Pancreas (tissue), 10 donors: ENCODE measurements at places on chromosomes 5 and 9. TPM values are rescaled to one million over a fixed set of nuclear protein-coding genes. Genes with fewer than 3 reads are reported as not detected.

DNA sequence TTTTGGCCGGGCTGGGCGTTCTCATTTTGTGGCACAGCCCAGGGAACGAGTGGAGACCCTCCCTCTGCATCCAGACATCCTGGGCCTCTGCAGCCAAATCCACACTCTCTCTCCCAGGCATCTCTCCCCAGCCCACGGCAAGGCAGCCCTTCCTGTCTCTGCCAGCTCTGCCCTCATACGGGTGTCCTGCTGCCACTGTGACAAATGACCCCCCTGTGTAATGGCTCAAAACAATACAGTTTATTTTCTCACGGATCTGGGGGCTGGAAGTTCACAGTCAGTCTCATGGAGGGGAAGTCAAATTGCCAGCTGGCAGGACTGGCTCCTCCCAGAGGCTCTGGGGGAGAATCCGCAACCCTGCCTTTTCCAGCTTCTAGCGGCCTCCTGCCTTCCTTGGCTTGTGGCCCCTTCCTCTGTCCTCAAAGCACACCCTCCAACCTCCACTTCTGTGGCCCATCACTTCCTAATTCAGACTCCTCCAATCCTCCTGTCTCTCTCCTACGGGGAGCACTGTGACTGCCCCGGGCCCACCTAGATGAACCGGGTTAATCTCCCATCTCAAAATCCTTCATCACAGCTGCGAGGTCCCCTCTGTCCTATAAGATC lies 70.2 kb upstream of the COL5A1 start:
- H3K27ac ChIP-seq, result no peak overlapping the region
- H3K36me3 ChIP-seq, result no peaks in the 10 kb centered on the region
- H3K4me3 ChIP-seq, result no peak overlapping the region

DNA sequence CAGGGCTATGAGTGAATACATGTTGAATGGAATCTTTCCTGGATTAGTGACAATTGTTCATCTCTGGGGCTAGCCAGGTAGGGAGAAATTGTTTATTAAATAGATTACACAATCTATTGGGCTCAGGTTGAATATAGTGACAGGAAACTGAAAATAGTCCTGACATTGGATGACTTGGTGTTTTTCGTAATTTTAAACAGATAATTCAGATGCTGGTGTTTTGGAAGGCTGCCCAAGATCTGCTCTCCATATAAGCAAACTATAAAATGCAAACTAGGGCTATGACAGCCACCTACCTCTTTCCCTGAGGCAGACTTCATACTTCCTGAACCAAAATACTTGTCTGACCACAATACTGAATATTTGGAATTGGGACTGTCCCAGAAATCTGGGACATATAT lies 99.1 kb downstream of the ENC1 start:
- DNase-seq, result no peak
- H3K27ac ChIP-seq, result no peak overlapping the region
- H3K4me3 ChIP-seq, result no peak overlapping the region
- H3K27me3 ChIP-seq, result no peaks in the 10 kb centered on the region
- peaks cover 11% of the 10 kb centered on the region for H3K4me1 ChIP-seq
- H3K36me3 ChIP-seq, result no peaks in the 10 kb centered on the region

DNA sequence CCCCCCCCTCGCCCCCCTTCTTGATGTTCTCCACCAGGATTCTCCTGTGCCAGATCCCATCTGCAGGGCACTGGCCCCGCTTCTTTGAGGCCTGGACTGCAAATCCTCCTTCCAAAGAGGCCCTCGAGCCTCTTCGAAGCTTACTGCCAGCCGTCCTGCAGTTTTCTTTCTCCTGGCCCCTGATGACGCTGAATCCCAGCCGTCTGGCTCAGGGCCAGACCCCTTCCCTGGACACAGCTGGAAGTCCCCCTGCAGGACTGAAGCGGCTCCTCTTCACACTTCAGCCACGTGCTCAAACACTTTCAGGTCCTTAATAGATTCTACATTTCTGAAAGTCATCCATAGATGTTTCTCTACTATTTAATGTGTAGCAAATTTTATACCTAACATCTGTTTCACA lies 121.5 kb downstream of the EHMT1 start:
- no peak overlapping the region for H3K4me3 ChIP-seq
- H3K36me3 ChIP-seq, result peaks cover 6% of the 10 kb centered on the region
- H3K4me1 ChIP-seq, result no peaks in the 10 kb centered on the region
- no peaks in the 10 kb centered on the region for H3K27me3 ChIP-seq

SH3GL2 gene
- 17.3 TPM for polyA plus RNA-seq

DNA sequence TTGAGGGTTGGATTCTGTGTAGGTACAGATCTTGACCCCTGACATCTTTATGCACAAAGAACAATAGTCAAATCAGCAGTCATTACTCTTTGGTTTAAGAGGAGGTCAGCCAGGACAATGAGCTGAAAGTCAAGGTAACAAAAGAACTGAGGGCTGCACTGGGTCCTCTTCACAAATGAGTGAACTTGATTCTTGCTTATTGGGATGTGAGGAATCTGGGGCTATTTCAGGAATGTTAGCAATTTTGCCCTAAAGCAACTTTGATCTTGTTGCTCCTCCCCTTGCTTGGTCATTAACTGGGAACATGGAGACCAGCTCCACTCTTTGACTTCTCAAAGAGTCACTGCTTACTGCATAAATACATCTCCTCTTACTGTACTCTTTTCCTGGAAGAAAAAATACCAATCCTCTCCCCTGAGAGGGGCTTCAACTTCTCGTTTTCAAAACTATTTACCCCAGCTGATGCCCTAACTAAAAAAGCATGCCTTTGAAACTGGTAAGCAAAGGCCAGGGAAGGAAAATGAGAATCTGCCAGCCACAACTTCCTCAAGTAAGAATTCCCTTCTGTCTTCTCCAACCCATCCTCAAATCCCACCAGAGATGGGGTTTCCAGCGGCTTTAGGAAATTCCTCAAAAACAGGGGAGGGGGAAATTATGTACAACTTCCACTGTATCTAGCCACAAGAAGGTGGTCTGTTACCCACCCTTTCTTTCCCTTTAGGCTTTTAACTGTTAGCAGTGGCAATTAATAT lies 368.3 kb downstream of the ENC1 start:
- H3K27ac ChIP-seq, result no peak overlapping the region
- H3K4me1 ChIP-seq, result peaks cover 15% of the 10 kb centered on the region
- H3K36me3 ChIP-seq, result no peaks in the 10 kb centered on the region
- no peak overlapping the region for H3K4me3 ChIP-seq

- peak overlapping the region; percentile 51 for H3K27ac ChIP-seq
- H3K4me3 ChIP-seq, result no peak overlapping the region
- H3K36me3 ChIP-seq, result no peaks in the 10 kb centered on the region
- no peak for DNase-seq
- H3K4me1 ChIP-seq, result no peaks in the 10 kb centered on the region
- H3K27me3 ChIP-seq, result no peaks in the 10 kb centered on the region
Measured at GRCh38 chr9:122031157-122031556, 62.0 kb downstream of the TTLL11 start.
